ENCODE measurements at places on chromosomes 3 and 15.

GRCh38 chr3:138625707-138626365 is 17.3 kb downstream of the FAIM start:
- DNase-seq: no peak

DNA sequence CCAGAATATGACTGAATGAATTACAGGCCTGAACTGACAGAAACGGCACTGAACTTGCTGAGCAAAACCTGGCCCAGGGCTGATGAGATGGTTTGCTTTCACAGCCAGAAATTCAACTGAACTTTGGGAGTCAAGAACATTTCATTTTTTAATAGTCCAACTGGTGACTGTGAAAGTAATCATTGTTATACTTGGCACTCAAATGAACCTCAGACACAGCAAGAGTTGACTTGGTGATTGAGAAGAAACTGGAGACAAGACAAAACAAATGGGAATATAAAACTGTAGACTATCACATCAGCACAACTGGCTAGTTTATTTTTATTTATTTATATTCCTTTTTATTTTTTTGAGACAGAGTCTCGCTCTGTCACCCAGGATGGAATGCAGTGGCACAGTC is 858.9 kb upstream of the CFAP20DC start:
- no peak for DNase-seq

GRCh38 chr3:102024270-102024904 is 175.1 kb downstream of the NFKBIZ start:
- DNase-seq: no peak

- DNase-seq: no peak
Observed at GRCh38 chr3:117681619-117682018, 972.0 kb downstream of the TUSC7 start.

DNA sequence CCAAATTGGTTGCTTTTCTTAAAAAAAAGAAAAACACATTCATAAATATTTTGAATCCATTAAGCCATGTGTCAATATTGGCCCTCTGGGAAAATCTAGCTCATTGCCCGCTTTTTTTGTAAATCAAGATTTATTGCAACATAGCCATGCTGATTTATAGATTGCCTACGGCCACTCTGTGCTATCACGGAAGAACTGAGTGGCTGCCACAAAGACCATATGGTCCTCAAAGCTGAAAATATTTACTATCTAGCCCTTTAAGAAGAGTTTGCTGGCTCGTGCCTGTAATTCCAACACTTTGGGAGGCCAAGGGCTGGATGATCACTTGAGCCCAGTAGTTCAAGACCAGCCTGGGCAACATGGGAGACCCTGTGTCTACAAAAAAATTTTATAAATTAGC is 45.9 kb downstream of the IL5RA start:
- DNase-seq: no peak

DNA sequence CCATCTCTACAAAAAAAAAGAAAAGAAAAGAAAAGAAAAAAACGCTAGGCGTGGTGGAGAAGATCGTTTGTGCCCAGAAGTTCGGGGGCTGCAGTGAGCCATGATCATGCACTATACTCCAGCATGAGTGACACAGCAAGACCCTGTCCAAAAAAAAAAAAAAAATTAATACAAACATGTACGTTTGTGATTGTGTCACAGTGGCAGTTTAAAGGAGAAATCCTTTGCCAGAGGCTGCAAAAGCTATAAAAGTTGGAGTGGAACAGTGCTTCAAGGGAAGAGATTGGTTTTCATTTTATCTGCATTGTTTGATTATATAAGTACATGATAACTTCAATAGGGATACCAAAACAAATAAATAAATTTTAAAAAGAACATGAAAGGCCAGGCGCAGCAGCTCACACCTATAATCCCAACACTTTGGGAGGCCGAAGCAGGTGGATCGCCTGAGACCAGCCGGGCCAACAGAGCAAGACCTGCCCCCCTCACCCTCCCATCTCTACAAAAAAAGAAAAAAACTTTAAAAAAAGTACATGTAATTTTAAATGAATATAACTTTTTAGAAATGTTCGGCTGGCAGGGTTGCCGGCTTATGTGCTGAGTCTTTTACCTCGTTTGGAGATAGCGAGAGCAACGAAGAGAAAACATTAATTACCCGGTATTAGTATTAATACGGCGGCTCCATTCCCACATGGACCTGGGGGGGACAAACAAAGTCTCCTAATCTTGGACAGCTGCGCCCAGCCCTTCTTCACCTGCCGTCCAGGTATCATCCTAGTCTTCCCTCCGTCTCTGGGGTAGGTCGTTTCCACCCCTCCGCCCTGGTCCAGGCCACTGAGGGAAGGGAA is 573 bp upstream of the DIS3L start:
- DNase-seq: no peak

- no peak for DNase-seq
Observed at GRCh38 chr3:172357850-172358754, 90.2 kb downstream of the GHSR start.

DNA sequence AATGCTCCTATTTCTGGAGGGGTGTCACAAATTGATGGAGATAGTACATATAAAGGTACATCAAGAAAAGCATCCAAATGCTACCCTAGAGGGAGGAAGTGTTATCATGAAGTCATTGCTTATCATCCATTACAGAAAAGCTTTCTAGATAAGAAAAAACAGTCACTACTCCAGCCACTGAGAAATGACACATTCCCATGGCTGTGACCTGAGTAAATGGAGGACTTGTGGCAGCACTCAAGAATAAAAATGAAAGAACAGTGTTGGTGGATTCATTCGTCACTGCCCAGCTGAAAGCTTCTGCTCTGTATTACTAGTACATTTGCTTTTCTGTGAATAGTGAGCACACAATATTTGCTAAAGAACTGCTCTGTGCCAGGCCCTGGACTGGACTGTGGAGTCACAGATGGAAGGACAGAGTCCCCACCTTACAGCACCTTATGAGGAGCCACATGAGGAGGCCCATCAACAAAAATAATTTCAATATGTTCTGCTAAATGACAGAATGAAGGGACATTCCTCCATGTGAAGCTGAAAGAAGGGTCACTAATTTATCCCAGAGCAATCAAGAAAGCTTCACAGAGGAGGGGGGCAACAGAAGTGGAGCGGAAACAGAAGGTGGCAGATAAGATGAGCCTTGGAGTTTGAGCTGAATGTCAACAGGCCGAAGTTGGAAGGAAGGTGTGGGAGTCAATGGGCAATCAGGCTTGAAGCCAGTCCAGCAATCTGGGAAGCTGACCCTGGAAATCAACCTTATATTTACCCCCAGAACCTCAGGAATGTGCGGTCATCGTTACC is 343.5 kb upstream of the TRIM42 start:
- DNase-seq: no peak

DNA sequence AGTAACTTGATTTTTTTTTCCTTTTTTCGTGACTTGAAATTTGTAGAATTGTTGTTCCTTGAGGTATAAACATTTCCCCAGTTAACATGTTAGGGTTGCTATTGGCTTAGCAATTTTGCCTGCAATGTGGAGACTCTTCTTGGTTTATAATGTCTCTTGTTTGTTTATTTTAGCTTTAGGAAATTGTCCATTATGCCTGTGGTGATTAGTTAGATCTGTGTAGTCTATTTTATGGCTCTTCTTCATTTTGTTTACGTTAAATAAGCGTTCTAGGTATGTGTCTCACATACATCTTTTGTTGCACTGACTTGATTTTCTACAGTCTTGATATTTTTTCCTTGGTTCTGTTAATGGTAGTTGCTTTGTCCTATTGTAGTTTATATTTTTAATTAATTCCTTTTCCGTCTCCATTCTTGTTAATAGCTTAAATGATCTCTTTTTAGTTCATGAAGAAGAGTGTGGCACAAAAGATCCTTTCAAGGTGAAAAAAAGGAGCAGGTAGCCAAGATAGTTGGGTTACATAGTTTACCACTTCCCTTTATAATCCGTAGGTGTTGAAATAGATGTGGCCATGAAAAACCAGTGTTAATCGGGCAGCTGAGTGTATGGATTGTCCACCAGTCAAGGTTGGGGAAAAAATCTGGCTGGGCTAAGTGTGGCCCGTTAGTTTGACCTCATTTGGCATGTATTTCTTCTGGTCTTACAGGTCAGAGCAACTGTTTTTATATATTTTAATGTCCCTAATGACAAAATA is 12.1 kb downstream of the IQGAP1 start:
- DNase-seq: no peak

- no peak for DNase-seq
Observed at GRCh38 chr15:40106203-40107161, 2.2 kb downstream of the BMF start.

DNA sequence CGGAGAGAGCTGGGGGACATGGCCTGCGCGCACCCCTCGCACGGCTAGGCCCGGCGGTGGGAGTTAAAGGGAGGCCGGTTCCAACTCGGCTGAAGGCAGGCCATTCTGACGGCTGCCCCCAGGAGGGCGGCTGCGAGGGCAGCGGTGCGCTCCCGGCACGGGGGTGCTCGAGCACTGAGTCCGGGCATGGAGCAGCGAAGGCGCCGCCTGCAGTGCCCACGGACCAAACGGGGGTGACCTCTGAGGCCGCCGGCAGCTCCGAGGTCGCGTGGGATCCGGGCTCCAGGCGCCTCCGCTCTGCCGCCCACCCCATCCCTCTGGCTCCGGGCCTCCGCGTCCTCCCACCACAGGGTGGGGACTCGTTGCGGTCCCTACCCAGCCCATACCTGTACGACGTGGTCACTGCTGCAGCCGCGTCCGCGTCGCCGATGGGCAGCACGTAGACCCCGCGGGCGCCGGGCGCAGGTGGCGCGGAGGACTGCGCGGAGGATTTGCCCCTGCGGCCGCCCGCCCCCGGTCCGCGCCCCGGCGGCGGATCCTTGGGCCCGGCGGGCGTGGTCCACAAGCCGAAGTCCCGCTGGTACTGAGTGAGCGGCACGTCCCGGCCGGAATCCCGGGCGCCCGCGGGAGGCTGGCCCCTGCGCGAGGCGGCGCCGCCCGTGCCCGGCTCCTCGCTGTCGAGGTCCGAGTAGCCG is 469 bp downstream of the MAP6D1 start:
- DNase-seq: no peak

- no peak for DNase-seq
Observed at GRCh38 chr15:74414603-74415338, 19.0 kb downstream of the SEMA7A start.

GRCh38 chr3:157280786-157281185 is 120.8 kb upstream of the CCNL1 start:
- DNase-seq: no peak

GRCh38 chr3:27342267-27342666 is 26.9 kb downstream of the NEK10 start:
- no peak for DNase-seq

DNA sequence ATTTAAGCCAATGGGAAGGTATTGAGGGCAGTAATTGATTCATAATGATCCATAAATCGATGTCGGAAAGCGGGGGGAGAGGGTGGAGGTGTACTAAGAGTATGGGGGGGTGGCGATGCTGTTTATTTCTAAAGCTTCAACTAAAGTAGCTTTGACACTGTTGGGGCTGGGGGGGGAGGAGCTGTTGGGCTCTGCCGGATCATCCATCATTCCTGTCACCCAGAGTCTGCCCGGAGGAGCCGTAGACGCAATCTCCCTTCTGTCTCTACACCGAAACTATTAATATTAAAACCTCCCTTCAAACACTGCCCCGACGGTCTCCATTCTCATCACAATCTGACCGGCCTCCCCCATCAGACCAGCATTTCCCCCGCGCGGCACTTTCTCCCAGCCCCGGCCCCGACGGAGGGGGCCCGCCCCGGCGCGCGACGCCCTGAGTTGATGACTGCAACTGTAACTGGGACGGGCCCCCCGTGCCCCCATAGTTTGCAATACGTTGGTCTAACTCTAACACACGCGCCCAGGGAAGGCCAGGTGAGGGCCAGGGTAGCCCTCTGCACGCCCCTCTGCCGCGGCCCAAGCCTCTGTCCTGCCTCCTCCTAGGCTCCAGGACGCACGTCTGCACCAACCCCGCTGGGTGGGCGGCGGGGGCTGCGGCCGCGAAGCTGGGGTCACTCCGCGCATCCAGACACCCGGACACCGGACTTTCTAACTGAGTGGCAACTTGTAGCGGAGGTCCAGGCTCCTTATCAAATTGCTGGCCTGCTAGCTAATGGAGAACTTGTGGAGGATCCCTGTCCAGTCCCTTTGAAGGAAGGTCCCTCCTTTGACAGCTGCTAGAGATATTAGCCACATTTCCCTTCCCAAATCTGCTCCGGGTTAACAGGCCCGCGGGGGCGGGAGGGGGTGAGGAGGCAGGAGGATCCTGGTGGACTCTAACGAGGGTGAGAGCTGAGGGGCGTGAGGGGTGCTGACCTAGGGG is 212.0 kb downstream of the MEIS2 start:
- DNase-seq: no peak

DNA sequence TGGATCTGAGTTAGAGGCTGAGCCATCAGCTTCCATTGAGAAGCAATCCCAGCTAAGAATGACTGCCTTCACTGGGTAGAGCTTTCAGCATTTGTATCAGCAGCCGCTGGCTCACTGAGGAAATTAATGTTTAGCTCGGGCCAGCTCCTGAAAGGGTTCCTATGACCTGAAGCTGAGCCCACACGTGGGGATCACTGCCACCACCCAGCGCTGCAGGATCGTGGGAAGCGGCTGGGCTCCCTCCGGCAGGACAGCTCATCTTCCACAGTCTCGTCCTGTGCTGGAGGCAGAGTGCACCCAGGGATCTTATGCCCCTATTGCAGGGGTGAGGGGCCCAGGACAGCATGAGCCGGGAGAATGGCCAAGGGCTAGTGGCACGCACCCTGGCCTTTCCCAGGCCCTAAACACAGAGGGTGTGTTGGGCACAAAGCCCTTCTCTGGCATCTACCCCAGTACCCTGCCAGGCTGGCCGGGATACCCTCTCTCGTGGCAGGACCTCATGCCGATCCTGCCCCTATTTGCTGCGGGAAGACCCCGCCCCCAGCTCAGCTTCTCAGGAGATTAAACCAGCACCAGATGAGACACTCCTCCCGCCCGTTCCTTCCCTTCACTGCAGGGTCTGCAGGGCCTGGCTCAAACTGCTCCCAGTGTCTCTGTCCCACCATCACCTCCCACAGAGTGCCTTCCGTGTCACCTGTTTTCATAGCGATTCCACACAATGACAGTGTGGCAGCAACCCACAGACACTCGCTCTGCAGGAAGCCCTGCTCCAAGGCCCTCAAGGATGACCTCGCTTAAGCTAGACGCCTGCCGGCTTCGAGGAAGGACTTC is 28.5 kb downstream of the KLHL25 start:
- DNase-seq: no peak

DNA sequence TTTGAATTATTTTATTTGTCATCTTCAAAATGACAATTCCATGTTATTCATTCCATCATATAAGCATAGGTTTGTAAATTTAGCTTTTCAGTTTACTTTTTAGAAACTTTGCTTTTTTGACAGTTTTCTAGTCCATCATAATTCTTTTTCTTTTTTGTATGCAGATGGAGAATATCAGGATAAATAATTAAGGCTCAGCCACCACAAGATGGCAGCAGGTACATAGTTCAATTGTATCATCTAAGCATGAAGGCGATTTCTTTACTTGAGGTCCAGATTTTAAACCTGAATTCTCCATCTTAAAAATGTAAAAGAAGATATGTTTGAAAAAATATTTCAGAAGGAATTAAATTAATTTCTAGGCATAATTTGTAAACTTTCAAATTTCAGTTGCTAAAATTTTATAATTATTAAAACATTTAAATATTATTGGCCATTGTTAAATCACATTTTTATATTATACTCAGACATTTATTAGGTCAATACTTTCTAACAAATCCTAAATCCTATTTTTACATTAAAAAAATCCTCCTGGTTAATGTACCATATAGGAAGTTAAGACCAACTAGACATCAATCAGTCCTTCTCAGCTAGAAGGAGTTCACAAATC is 15.1 kb downstream of the PLSCR5 start:
- DNase-seq: no peak

- no peak for DNase-seq
Observed at GRCh38 chr3:180947761-180948390, 35.4 kb downstream of the FXR1 start.

- no peak for DNase-seq
Observed at GRCh38 chr3:143486611-143487010, 361.7 kb downstream of the SLC9A9 start.

GRCh38 chr3:104460477-104461406 is 906.0 kb upstream of the ALCAM start:
- no peak for DNase-seq

All from activated CD4-positive, alpha-beta T cell treated with anti-CD3 and anti-CD28 coated beads, Interleukin-2, amount 50 U/mL, for 1 hour (primary cell).